MV-4-11 (cell line): ENCODE measurements at places on chromosomes 5 and 9.

- DNase-seq: no peak
Observed at GRCh38 chr9:1515557-1515956, 465.4 kb downstream of the DMRT2 start.

DNA sequence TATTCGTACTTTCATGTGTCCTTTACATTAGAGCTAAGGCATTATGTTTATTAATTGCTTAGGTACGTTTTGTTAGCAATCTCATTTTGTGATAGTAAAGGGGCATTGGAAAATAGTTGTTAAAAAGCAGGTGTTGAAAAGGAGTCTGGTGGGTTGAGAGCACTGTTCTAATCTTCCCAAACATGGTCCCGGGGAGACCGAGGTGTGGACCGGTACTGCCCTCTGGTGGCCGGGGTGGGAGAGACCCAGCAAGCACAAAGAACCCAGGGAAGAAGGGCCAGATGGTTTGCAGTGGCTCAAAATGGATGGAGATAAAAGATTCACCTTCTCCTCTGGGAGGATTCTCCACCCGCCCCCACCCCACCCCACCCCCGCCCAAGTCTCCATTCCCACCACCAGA, 26.1 kb downstream of the IDNK start:
- DNase-seq: peak; percentile 16

GRCh38 chr5:76269259-76269931, 133.7 kb upstream of the IQGAP2 start:
- DNase-seq: peak; percentile 13

DNA sequence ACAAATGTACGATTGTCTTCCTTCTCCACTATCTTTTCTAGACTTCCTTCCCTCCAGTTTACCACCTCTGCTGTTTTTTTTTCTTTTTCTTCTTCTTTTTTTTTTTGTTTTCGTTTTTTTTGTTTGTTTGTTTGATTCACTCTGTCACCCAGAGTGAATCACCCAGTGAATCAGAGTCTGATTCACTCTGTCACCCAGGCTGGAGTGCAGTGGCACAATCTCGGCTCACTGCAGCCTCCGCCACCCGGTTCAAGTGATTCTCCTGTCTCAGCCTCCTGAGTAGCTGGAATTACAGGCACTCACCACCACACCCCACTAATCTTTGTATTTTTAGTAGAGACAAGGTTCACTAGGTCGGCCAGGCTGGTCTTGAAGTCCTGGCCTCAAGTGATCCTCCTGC, 375.7 kb downstream of the NTRK2 start:
- no peak for DNase-seq

GRCh38 chr5:84384604-84385575, at the start of gene EDIL3:
EDIL3 (minus strand) TSS chr5:84384880; CDS start chr5:84384374, 506 bp downstream.
- DNase-seq: no peak

- DNase-seq: peak; percentile 52
Observed at GRCh38 chr9:36486933-36487481, 85.7 kb upstream of the MELK start.

- peak; percentile 58 for DNase-seq
Observed at GRCh38 chr5:133658327-133658726, 46.0 kb upstream of the FSTL4 start.

DNA sequence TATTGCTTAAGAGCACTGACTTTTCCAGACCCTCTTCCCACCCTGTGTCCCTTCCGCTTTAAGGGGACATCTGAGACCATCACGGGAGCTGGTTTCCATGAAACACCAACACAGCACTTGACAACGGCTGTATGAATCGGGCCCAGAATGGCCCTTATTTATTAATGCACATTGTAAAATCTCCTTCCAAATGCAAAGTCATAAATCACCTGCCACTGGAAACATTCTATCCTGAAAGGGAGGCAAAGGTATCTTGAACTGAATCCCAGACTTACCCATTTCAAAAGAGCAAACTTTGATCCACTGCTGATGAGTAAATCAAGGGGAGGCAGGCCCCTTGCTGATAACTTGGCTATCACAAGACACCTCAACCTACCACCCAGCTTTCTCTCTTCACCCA, 37.4 kb downstream of the SHB start:
- DNase-seq: no peak

GRCh38 chr9:99878651-99879050, 27.8 kb upstream of the STX17 start:
- DNase-seq: no peak

- DNase-seq: no peak
Observed at GRCh38 chr5:180346358-180346757, 6.8 kb downstream of the GFPT2 start.

DNA sequence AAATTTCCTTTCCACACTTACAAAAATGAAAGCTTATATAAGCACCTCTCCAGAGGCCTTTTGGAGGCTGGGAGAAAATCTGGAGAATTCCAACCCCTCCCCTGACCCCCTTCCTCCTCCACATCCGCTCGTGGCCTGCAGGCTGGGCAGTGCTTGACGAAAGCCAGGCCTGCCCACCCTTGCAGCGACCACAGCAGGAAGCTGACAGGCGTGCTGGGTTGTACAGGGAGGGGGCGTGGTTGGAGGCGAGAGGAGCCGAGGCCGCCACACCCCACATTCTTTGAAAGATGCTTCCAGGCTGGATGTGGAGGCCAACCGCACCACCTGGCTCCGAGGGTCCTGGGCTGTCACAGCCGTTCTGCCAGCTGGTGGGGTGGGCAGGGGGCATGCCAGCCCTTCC, 47.8 kb upstream of the IER5L start:
- DNase-seq: peak; percentile 35

DNA sequence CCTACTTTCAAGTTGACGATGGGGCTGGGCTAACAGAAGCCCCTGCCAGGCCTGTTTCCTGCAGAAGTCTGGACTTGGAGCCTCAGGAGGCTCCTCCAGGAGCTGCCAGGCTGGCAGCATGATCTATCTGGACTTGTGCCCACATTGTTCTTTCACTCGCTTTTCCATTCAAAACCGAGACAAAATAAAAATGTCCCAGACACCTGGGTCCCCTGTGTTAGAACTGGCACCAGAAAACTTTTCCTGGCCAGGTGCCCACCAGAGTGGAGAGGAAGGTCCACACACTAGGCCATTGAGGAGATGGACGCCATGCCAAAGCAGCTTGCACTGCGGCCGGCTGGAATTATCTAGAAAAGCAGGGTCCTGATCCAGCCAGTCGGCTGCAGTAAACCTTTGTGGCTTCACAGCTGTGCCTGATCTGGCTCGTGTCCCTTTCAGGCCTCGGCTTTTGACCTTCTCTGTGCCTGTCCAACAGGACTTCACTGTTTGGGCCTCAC, 78.2 kb downstream of the GCNT1 start:
- DNase-seq: no peak

DNA sequence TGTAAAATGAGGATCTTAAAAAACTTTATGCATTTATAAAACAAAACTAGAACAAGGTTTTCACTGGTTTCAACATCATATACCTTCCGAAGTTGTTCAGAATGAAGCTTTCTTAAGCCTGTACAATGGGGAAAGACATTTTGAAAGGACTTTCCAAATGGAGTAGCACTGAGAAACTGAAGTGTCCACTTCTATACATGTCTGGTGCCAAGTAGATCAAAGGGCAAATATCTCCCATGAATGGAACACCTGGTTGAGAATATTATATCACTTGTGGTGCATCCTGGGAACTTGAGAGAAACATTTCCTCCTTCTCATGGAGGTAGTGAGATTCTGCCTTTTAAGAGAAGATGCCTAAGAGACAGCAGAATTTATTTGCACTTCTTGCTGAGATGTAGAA, 182.1 kb upstream of the ACTBL2 start:
- DNase-seq: no peak

DNA sequence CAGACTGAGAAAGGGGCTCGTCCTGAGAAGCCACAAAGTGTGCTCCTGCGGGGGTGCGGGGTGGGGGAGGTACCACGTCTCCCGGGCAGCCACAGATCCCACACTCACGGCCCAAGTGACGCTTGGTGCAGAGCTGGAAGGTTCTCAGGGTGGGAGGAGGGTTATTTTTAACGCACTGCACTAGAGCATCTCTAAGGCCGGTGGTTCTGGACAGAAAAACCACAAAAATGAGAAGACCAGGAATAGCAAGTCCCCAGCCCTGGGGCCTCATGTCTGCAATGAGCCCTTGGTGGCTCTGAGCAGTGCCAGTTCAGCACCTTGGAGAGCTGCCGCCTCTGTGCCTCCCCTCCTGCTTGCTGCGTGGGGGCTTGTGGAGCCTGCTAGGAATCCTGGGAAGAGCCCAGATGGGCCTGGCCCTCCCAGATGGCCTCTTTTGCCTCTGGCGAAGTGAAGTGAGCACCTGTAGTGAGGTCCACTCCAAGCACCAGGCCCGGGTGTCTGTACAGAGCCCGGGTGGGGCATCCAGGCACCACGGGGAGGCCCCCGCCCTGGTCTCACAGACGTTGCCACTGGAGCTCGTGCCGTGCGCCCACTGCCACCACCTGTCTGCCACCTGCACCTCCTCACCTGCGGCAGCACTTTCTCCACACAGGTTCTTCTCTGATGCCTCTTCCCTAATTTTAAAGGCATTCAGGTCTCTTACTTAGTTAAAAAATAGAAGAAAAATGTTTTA, 48.9 kb upstream of the CACNA1B start:
- DNase-seq: peak; percentile 73

- no peak for DNase-seq
Observed at GRCh38 chr5:169629847-169630548, 7.1 kb upstream of the DOCK2 start.

- no peak for DNase-seq
Observed at GRCh38 chr5:38651806-38652205, 95.4 kb upstream of the LIFR start.
